ENCODE measurements at places on chromosomes 2 and 18.
A peak's percentile ranks its signal among the peaks of the same experiment; 100 is the strongest.

DNA sequence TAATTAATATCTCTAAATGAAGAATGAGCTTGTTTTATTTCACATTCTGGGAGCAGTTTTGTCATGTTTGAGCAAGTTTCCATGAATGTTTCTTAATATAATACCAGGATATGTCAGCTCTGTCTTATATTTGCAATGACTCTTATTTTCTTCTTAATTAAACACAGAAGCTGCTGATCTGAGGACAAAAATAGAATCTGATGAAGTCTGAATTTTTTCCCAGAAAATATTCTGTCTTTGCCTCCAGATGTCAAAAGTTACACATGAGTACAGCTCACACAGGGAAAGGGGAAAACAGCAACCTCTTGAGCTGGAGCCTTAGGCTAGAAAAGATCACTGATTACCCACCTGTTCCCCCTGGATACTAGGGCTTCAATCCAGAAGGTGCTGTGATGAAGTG is 606.6 kb upstream of the SYT4 start:
- DNase-seq: no peak

- DNase-seq: no peak
These were observed 5.0 kb downstream of the BIN1 start for GRCh38 chr2:127101756-127102477.

- DNase-seq: no peak
These were observed 30.1 kb downstream of the ITGB6 start for GRCh38 chr2:160169988-160170387.

GRCh38 chr18:6537475-6537874 is 122.8 kb upstream of the L3MBTL4 start:
- DNase-seq: no peak

DNA sequence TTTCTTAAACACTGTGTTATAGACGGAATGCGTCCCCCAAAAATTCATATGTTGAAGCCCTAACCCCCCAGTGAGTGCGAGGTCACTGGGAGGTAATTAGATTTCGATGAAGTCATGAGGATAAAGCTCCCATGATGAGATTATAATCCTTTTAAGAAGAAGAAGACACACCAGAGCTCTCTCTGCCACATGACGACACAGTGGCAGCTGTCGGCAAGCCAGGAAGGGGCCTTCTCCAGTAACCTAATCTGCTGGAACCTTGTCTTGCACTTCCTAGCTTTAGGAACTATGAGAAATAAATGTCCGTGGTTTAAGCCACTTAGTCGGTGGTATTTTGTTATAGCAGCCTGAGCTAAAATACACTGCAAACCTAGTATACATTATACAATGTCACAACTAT is 12.3 kb downstream of the TMEM237 start:
- no peak for DNase-seq

GRCh38 chr2:18171191-18172139 is 293.0 kb downstream of the KCNS3 start:
- no peak for DNase-seq

GRCh38 chr18:28019425-28020108 is 157.4 kb downstream of the CDH2 start:
- no peak for DNase-seq

GRCh38 chr2:173571887-173572680 is 217.4 kb downstream of the CDCA7 start:
- DNase-seq: no peak

DNA sequence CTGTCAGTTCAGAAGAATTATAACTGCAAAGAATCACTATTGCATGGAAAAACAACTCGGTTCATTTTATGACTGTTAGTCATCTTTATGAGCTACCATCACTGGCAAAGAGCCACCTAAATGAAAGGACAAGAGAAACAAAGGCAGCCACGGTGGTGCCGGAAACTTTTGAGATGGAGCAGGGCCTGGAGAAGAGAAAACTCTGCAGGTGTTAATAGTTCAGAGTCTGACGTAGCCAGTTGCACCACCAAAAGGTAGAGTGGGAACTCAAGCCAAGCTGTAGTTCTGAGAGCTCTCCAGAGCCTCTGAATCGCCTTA is 110.9 kb downstream of the FTCDNL1 start:
- no peak for DNase-seq

GRCh38 chr2:235833971-235834620 is 334.1 kb downstream of the GBX2 start:
- DNase-seq: no peak

GRCh38 chr18:57258131-57258777 is 94.1 kb upstream of the ST8SIA3 start:
- no peak for DNase-seq

DNA sequence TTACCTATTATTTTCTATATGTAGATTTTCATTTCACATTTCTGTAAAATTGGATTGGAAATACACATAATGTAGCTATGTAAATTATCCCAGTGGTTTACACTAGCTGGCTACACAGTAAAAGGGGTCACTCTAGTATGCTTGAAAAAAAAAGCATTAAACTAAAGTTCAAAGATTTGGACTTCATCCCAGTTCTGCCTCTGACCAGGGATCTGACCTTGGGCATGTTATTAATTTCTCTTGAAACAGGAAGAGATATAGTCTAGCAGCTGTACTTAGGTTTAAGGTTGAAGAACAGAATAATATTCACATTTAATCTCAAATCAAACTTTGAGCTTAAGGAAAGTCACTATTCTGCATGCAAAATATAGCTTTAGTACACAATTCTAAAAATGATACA is 64.5 kb upstream of the RPE start:
- DNase-seq: no peak

DNA sequence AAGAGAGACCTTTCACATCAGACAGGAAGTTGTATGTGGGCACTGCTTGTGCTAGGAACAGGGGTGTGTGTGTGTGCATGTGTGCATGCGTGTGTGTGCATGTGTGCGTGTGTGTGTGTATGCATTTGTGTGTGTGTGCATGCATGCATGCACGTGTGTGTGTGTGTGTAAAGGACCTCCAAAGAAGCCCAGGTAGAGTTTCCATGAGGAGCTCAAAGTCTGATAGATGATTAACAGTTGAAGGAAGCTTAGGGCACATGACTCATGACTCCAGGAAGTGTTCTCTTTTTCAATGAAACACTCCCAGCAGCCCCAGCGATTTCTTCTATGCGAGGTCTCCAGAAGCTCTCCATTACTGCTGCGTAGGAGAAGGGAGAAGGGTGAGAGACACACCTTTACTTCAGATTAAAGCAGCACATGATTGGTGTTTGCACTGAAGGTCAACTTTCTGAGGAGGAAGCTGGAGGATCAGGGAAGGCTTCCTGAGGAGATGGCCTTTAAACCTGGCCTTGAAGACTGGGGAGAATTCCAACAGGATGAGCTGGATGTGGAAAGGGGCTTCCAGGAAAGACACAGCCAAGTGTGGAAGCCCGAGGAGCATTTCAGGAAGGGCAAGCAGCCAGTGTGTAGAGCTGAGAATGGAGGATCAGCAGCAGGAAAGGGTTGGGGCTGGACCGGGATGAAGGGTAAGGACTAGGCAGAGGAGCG is 77.7 kb downstream of the SMAD4 start:
- no peak for DNase-seq

DNA sequence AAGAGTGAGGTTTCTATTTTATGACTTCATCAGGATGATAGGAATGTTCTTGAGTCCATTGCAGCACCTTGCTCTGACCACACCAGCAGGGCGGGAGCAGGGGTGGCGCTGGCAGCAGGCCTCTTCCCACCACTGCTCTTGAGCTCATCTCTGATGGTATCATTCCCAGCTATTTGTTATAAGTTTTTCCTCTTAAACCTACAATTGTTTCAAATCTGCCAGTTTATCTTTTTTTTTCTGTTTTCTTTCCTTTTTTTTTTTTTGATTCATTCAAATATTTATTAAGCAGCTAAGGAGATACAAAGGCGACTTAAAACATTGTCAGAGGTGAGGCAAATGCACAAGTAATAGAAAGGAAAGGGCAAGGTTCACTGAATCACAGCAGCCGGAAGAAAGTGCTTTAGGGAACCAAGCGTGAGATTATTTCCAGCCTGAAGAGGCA is 28.7 kb downstream of the NIFK start:
- DNase-seq: no peak

DNA sequence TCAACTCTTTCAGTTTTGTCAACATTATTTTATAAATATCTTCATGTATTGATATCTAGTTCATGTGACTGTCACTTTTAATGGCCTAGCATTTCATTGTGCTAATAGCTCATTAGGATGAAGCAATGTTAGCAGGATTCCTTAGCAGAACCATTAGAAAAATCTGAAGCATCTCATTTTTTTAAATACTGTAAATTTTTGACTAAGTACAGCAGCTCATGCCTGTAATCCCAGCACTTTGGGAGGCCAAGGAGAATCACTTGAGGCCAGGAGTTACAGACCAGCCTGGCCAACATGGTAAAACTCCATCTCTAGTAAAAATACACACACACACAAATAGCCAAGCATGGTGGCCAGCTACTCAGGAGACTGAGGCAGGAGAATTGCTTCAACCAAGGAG is 15.6 kb upstream of the ANTXR1 start:
- DNase-seq: no peak

DNA sequence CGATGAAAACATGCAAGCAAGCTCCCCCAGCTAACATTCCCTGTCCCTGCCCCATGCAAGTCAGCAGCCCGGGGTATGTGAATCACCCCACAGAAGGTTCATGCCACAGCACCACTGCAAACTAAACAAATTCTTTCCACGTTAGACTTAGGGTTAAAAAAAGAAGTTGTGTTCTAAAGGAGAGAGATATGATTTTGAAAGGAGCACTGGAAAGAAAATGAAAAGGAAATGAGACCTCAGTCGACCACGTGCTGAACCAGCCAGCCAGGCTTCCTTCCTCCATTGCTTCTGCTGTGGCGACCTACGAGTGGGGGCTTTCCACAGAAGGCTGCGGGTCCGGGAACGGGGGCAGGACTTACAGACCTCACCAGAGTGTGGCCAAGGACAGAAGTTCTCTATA is 52.0 kb downstream of the ARL4C start:
- DNase-seq: no peak

DNA sequence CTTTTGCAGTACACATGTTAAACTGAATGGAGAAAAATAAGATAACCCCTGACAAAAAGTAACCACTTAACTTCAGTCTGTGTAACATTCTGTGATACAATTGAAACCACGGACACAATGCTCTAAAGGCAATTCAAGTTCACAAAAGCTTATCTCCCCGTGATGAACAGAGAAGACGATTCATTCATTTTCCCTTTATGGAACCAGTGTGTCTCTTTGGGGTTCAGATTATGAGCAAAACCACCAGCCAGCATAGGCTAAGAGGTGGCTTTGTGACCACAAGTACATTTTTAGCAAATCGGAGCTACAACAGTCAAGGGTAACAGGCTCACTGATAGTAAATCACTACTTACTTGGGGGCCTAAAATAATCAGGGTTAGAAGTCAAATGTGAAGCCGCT is 120.6 kb upstream of the SMAD7 start:
- DNase-seq: no peak

DNA sequence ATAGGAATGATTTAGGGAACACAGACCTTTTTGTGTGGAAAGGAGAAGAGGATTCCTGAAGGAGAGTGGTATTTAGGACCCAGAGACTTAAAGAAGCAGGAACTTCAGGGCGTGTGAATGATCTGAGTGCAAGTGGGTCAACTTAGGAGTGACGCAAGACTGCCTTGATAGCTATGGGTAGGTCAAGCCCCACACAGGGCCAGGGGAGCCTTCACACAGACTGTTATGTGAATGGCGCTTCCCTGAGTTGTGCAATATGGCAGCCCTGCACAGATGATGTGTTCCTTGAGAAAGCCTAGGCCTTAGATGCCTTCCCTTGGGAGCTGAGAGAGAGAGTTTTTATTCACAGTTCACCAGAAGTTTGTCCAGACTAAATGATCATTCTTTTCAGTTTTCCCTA is 47.1 kb upstream of the IGFBP5 start:
- no peak for DNase-seq

DNA sequence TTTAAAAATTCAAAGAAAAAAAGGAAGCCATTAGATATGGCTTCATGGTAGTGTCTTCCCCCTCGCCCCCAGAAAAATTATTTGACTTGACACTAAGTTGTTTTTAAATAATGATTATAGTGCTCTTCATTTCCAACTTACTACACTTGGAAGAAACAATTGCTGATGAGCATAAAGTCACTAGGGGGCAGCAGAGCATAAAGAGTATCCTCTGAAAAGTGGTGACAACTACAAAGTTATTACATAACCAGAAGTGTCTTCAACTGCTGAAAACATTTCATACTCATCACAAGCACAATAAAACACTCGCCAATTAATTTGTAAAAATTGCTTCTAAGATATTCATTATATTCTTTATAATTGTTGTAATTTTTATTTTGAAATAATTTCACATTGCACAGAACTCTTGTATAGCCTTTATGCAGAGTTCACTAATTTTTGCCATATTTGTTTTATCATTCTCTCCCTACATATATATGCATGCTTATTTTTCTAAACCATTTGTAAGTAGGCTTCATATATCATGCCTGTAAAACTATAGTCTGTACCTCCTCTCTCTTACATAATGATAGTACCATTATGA is 54.9 kb downstream of the EXOC6B start:
- DNase-seq: peak; percentile 42

GRCh38 chr2:112204411-112204810 is 50.4 kb downstream of the ZC3H8 start:
- DNase-seq: no peak

- no peak for DNase-seq
These were observed 104.2 kb upstream of the RND3 start for GRCh38 chr2:150591496-150592285.

DNA sequence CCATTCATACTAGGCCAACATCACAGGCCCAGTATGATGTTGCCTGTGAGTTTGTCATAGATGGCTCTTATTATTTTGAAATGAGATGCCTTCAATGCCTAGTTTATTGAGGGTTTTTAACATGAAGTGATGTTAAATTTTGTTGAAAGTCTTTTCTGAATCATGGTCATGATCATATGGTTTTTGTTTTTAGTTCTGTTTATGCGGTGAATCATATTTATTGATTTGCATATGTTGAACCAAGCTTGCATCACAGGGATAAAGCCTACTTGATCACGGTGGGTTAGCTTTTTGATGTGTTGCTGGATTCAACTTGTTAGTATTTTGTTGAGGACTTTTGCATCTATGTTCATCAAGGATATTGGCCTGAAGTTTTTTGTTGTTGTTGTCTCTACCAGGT is 195.8 kb upstream of the FN1 start:
- DNase-seq: no peak

GRCh38 chr2:150599889-150600288 is 112.4 kb upstream of the RND3 start:
- DNase-seq: no peak

DNA sequence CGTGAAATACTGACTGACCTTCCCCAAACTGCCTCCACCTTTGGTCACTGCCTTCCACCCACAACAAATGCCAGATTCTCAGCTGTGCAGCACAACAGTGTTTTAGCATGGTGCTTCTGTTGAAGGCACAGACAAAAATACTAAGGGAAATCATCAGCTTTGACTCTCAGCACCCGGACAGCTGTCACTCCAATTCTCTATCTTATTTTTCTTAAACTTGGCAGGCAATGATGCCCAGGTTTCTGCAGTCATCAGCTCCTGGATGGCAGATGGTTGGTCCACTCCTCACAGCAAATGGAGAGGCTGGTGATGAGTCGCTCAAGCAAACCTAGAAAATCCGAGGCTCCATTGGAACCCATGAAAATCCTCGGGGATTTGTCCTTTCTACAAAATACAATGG is 2.9 kb upstream of the FAM124B start:
- no peak for DNase-seq
